Stimulated activated memory B cell treated with anti-CD40 and anti-IgM and Interleukin-4, amounts not matched to agents 10 μg/mL and 1 μg/mL and 100 μg/mL, for 72 hours (primary cell): ENCODE measurements at places on chromosomes 7 and 10.

DNA sequence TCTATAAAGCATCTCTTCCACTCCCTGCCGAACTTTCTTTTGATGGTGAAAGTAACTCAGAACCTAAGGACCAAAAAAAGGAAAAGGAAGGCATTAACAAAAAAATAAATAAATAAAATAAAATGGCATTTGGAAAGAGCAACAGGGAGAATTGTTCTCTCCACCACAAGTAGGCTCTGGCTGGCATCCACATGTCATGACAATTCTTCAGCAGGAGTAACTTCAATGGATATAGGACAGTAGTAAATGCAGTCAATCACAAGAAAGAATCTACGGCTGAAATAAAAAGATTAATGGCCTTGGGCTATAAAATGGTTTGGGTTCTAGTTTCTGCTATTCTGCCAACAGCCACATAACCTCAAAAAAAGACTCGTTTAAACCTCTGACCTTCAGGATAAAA, 23.9 kb downstream of the NCAPG2 start:
- no peak for ATAC-seq

DNA sequence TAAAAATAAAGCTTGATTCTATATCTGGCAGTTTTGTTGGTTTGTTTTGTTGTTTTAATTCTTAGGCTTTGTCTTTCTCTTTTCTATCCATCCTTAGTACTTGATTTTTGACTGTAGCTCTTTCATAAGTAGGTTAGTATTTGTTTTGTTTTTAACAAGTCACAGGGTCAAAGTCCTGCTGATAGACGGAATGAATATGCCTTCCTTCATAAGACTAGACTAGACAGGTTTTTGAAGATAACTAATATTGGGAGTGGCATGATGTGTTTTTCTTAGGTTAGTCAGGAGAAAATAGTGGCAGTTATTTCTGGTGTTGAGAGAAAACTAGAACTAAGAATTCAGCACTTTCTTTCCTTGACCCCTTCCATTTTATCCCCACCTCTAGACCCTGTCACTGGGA, 50.4 kb downstream of the CASD1 start:
- no peak for ATAC-seq

DNA sequence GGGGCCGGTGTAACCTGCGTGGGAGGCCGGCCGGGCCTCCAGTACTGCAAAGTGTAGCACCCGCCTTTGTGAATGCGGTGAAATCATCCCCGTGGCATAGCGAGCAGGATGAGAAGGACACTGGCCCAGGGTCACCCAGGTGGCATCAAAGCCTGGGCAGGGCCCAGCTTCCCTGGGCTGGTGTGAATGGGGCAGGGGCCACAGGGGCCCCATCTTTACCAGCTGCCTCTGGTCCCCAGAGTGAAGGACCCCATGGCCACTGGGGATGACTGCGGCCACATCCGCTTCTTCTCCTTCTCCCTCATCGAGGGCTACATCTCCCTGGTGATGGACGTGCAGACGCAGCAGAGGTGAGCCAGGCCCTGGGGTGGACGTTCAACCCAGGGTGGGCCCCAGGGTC, 53.8 kb downstream of the RCC1L start:
- ATAC-seq, result peak; percentile 25

GRCh38 chr7:36506820-36507219, 117.2 kb downstream of the ANLN start:
- ATAC-seq, result no peak

GRCh38 chr10:7475939-7476338, 65.1 kb upstream of the SFMBT2 start:
- no peak for ATAC-seq

- ATAC-seq, result no peak
These were observed 2.9 kb downstream of the PPP1R3C start for GRCh38 chr10:91629715-91630549.
